HS-5 (cell line): ENCODE measurements at places on chromosomes 1 and 21.

DNA sequence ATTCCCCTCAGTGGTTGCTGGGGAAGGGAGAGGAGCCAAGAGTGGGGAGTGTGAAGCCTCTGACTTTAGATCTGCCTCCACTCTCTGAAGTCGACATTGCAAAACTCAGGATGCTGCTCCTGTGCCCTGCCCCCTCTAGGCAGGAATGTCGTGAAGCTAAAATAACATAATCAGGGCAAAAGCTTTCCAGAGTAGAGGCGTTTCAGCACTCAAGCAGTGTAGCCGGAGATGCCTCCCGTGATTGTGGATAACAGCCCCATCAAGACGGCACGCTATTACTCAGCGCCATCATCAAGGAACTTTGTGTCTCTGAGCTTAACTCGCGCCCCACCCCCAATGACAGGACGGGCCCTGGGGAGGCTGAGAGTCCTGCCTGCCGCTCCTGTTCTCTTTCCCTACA lies 60.0 kb downstream of the FBXO2 start:
- no peak for DNase-seq

GRCh38 chr1:200081151-200081968 lies 53.9 kb downstream of the NR5A2 start:
- no peak for DNase-seq

DNA sequence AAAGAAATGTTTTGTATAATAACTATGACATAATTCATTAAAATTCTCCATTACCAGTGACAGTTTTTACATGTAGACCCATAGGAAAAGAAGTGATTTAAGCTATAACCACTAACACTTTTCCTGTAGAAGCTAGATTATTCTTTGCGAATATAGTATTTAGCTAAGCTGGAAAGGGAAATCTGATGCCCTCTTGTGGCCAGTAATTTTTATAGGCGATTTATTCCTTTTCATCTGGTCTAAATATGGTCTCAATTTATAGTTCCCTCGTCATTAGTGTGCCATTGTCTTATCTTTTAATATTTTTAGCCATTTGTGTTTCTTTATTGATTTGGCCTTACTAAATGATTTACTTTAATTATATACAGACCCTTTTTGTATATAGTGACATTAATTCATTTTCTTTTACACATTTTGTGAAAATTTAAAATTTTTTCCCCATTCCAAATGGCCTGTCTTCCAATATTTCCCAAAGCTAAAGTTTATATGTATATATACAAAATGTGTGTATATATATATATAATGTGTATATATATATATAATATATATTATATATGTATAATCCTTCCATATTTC lies 26.7 kb downstream of the BTG3 start:
- DNase-seq = peak; percentile 23

DNA sequence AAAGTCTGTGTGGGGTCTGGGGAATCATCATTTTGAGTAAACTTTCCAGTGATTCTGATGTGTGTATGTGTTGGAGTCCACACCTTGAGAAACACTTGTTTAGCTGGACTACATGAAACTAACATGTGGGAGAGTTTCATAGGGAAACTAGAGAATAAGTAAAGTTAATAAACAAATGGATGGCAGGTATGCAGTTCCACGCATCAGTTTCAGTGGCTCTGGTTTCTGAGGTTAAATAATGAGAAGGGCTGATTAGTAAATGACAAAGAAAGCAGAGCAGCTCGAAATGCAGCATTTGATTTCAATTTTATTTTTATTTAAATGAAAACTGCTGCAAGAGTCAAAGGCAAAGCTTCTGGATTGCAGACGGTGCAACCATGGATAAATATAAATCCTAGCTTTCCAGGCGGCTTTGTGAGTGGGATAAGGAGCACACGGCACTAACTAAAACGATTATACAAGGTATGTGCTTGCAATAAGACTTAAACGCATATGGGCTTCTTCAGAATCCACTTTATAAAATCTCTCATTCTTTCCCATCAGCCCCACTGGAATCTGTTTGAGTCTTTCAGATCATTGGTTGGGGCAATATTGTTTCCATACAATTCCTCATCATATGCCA lies 310.7 kb downstream of the PLPP3 start:
- DNase-seq = no peak

DNA sequence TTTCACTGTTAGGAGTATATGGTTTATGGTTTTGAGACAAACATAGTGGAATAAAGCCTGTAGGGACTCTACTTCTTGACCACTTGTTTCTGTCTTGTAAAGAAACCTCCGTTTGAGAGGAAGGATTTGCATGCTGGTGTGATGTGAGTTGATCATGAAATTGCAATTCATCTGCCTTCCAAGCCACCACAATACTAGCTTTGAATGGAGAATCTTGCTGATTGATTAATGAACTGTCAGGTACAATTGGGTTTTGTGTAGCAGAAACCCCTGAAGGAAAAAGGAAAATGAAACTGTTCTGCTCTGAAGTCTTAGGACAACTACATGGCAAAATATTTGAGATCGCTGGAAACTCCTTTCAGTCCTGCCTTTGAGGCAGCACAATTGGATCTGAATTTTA lies 90.7 kb downstream of the VPS13D start:
- DNase-seq = no peak
